ENCODE measurements at places on chromosomes 3 and 15.

GRCh38 chr3:177491296-177492032 lies 294.2 kb upstream of the TBL1XR1 start:
- DNase-seq, result no peak

GRCh38 chr15:57090496-57090859 lies 172.0 kb downstream of the TCF12 start:
- DNase-seq, result no peak

DNA sequence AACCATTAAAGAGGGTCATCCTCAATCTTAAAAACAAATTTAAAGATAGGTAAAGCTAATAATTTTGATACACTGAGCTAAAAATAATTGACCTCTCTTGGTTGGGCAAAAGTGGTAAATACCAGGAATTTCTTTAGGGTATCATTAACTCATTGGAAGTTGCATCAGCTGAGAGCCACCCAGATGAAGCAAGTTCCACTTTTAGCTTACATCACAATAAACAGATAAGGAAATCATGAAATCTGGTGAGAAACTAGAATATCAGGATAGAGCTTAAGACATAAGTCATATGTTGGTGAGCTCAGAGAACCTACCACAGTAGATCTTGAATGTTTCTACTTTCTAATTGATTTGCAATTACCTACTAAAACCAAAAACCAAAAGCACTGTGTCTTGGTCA lies 97.4 kb upstream of the SLC2A2 start:
- no peak for DNase-seq

- DNase-seq, result no peak
Measured at GRCh38 chr15:25931851-25932250, 68.7 kb upstream of the ATP10A start.

- peak; percentile 40 for DNase-seq
Measured at GRCh38 chr15:51401872-51402517, 60.5 kb downstream of the GLDN start.

- no peak for DNase-seq
Measured at GRCh38 chr15:64535460-64536243, 75.3 kb downstream of the ZNF609 start.

DNA sequence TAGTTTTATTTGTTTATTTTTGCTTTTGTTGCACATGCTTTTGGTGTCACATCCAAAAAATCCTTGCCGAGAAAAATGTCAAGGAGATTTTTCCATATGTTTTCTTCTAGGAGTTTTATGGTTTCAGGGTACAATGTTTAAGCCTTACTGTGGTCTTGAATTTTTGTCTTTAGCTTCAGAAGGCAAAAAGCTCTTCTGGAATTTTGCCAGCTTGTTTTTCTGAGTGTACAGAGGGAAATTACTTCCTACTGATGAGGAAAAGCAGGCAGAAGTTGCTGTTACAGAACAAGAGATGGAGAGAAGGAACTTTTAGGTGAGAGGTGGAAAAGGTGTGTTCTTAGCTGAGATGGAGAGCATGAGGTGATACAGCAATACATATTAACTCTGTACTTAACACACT lies 59.6 kb downstream of the UBE2E2 start:
- no peak for DNase-seq

DNA sequence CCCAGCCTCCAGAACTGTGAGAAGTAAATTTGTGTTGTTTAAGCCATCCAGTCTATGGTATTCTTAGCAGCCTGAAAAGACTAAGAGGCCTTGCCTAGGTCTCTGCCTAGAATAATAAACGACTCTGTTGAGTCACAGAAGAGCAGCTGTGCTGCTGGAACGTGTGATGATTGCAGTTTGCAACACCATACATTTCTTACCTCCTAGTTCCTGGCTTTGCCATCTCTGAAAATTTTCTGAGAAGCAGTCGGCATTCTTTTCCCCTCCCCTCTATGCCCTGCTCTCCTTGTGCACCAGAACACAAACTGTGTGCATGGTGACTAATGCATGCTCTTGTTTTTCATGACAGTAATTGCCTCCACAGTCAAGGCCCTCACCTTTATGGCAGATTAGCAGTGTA lies 301.3 kb downstream of the IL20RB start:
- DNase-seq, result no peak

GRCh38 chr15:26525096-26525495 lies 247.8 kb downstream of the GABRB3 start:
- no peak for DNase-seq

DNA sequence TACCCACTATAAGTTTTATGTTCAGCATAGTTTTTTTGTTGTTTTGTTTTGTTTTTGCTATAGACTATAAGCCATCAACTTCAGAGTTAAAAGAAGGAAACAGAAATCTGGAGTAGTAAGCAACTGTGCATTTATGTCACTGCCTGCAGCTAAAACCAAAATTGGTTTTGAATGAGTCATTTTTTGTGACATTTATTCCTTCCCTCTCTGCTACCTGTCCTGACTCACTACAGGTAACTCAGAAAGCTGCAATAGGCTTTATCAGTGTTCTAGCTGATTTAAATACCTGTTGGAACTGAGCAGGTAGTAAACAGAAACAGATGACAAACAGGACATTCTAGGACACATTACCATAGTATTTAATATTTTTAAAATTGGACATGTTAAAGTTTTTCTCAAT lies 393.3 kb upstream of the WNT5A start:
- DNase-seq, result no peak

- DNase-seq, result no peak
Measured at GRCh38 chr3:77001062-77001701, 38.7 kb upstream of the ROBO2 start.

DNA sequence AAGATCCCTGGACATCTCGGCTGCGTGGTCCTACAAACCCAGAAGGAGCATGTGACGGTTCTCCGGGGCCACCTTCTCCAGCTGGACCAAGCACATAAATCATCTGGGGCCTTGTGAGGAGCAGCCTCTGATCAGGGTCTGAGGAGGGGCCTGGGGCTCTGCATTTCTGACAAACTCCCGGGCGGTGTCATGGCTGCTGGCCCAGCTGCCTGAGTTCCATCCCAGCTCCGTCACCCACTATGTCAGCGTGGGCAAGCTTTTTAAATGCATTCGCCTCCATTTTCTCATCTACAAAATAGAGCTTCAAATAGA lies 126.3 kb upstream of the MEF2A start:
- DNase-seq, result no peak

DNA sequence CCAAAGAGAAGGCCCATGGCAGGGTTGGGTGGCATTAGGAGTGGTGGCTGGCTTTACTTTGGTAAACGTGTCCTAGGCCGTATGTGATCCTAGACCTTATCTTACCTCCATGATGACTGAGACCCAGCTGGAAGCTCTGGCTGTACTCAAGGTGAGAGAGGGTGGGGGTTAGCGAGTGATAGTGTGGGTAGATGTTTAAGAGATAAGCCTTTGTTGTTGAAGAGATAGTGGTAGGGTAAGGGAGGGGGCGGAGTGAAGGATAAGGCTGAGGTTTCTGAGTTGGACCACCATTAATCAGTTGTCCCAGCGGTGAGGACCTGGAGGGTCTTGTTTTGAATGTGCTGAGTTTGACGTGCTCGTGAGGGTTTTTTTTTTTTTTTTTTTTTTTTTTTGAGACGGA lies 61.5 kb upstream of the ULK4 start:
- DNase-seq, result no peak
